ENCODE measurements at places on chromosomes 1 and 21.

DNA sequence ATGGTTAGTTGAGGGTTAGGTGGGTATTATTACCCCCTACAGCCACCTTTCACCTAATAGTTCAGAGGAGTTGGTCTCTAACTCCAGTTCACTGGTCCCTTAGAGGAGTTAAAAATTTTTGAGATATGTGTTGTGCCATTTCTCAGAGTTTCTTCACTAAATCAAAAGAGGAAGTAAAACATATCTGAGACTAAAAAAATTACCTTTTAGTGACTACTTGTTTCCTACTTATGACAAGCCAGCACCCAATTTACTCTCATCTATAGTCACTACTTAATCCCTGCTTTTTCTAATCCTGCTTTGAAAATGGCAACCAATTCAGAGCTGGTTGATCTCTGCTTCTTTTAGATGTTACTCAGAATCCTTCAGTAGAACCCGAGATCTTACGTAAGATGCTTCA is 1316.8 kb upstream of the B3GALT2 start:
- no peak for DNase-seq

GRCh38 chr1:214640431-214641213 is 37.6 kb downstream of the CENPF start:
- DNase-seq: no peak

GRCh38 chr1:44594871-44595735 is 79.2 kb downstream of the TMEM53 start:
- peak; percentile 28 for DNase-seq

- no peak for DNase-seq
These were observed 1.1 kb upstream of the THEM5 start for GRCh38 chr1:151854658-151855057.

- no peak for DNase-seq
These were observed 2.2 kb downstream of the ACAP3 start for GRCh38 chr1:1305300-1306069.

- DNase-seq: no peak
These were observed 266.7 kb upstream of the GREM2 start for GRCh38 chr1:240878631-240879030.

DNA sequence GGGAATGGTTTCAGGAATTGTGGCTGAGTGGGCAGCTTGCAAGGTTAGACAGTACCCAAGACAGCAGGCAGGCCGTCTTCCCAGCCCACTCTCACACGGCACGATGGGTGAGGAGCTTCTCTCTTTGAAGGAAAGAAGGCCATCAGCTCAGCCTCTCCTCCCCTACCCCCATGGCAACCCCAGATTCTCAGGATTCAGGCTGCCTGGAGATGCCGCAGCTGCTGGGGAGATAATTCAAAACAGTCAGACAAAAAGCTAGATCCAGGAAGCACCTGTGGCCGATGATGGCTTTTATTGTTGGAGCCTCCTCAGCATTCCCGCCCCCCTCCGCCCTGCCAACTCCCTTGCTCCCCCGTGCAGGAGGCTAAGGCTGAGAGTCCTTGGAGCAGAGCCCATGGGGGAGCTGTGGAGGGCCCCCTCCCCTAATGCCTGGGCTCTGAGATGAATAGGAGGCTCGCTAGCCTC is 220.5 kb downstream of the TRABD2B start:
- DNase-seq: peak; percentile 17

DNA sequence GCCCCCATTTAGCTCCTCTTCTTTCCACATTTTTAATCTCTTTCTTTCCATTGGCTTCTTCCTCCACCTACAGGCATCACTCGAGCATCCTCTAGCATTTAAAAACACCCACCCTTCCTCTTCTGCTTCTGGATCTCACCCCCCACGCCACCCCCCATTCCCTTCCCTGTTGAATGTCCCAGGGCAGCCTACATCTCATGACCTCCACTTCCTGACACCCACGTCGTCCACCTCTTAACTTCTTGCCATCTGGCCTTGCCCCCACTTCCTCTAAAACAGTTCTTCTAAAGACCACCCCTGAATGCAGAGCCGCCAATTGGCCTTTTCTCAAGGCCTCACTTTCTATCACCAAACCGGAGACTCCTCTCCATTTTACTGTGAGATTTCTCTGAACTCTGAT is 6.1 kb upstream of the ETNK2 start:
- DNase-seq: no peak

DNA sequence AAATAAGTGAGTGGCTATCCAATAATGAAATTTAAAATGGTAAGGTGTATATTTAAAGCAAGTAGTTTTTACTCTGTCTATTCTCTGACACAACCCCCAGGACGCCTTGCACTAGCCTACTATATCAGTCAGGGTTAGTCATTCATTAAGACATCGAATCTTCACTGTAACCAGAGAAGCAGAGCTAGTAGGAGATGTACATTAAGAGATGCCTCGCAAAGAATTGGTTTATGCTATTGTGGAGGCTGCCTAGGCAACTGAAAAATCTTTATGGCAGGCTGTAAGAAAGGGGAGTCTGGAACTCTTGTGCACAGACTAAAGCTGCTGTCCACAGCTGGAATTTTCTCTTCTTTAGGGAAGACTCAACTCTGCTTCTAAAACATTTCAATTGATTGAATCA is 28.8 kb downstream of the NTNG1 start:
- DNase-seq: no peak

- DNase-seq: no peak
These were observed 290.4 kb downstream of the GRIK1 start for GRCh38 chr21:29649406-29649814.

GRCh38 chr1:119008483-119009311 is 20.6 kb upstream of the TBX15 start:
- peak; percentile 13 for DNase-seq

DNA sequence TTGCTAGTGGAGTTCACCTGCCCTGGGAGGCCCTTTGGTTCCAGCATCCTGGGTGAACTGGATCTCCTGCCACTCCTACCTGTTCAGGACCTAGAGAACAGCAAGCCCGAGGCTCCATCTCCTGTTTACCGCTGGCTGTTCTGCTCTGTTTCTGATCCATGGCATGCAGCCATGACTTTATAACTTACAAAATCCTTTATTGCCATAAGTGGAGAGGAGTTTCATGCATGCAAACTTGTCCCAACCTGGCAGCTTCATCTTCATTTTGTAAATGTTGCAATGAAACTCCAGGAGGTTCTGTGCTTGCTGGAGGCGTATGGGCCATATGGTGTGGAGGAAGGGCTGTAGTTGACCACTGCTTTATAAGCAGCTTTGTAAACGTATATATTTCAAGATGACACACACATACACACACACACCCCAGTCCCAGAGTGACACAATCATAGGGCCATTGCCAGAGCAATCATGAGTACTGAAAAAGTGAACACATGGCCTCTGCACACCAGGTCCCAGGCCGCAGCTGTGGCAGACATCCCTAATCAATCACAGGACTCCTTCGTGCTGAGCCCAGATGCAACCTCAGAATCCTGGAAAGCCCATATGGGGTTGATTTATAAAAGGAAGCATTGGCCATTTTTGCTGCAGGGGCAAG is 69.0 kb downstream of the UBIAD1 start:
- no peak for DNase-seq
